ENCODE measurements at places on chromosomes 13 and 19.

- no peak for DNase-seq
These were observed 131.5 kb downstream of the DLEU7 start for GRCh38 chr13:50711996-50712395.

DNA sequence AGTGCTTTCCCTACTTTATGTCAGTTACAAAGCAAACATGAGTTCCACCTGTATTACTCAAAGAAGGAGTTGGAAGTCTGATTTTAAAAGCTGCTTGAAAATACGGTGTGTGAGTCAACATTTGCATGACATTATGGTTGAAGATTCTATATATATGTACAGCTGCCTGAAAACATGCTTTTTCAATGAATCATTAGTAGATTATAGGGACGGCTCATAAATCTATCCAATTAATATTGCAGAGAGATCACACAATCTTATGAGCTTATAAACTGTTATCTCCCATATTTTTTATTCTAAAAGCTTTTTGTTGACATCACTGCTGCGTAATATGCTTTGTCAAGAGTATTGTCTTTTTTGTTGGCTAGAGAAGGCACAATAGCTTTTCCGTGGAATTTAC lies 873.8 kb downstream of the SLITRK6 start:
- DNase-seq, result no peak

- peak; percentile 75 for DNase-seq
These were observed 21.0 kb downstream of the TNFSF9 start for GRCh38 chr19:6551607-6552450.

DNA sequence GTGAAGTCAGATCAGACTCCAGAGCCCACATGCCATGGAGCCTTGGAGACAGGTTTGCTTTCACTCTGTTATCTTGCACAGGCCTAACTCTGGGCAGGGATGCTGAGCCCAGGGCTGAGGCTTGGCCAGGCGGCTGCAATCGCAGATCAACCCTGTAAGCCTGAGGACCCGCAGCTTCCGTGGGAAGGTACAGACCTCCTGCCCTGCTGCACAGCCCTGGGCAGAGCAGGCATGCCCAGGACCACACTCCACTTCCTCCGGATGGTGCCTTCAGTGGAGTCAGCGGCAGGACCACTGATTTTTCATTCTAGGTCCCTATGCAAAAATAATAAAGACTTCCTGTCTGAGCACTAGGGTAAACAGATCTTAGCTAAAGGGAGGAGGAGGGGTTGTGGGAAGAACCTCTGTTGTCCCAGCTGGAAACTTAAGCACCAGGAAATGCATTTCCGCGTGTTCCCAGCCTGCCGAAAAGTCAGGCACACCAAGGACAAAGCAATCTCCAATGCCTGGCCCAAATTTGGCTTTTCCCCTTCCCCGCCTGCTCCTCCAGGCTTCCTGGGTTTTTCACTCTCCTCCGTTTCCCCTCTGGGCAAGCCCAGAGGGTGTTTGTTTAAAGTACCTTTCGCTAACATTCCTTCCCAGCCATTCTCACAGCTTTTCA lies 87.3 kb downstream of the KCTD15 start:
- DNase-seq, result no peak

- no peak for DNase-seq
These were observed 136.2 kb upstream of the RNF113B start for GRCh38 chr13:98313023-98313921.

GRCh38 chr19:35224681-35225571 lies 3.6 kb downstream of the FAM187B start:
- no peak for DNase-seq

DNA sequence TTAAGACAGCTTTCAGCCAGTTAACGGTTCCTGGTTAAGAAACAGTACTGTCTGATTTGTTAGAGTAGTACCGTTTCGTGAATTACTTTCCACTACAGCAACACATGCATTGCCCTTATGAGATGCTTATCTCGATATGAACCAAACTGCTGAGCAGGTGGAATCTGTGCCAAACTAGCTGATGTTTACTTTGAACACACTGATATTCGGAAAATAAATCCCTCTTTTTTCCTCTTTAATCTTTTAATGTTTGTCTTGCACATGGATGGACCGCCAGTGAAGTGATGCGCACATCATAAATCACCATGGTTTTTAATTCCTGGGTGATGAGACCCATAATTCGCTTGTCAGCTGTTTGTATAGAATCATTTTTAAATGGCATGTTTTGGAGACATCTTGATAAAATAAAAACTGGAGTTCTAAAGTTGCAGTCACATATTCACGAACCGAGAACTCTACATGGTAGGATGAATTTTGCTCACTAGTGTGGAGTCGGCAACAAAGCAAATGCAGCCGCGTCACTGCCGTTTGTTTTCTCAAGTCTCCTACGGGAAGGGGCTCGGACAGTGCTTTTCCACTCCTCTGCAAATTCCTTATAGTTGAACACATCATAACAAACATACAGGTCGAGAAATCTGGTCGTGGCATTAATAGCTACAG lies 1.1 kb downstream of the GJA3 start:
- DNase-seq, result no peak

DNA sequence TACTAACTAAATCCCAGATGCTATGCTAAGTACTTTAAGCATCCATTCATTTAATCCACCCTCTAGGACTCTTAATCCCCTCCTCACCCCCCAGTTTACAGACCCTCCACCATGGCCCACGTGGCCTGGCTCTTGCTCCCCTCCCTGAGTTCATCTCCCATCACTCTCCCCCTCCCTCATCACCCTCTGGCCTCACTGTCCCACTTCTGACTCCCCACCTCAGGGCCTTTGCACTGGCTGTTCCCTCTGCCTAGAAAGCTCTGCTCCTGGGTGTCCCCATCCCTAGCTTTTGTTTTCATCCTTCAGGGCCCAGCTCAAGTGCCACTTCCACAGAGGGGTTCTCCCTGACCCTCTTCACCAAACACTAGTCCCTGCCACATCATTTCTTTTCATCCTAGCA lies 4.2 kb downstream of the B9D2 start:
- no peak for DNase-seq

DNA sequence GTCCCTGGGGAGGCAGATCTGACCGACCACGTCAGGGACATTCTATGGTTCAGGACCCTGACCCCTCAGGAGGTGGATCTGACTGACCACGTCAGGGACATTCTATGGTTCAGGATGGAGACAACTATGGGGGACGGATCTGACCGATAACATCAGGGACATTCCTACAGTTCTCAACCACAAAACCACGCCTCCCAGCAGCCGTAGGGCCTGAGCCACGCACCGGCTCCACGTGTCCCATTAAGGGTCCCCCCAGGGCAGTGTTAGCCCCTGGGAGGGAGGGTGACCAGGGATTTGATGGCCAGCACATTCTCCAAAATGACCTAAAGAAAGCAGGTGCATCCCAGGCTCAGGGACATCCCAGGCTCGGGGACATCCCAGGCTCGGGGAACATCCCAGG lies 49.0 kb upstream of the C13orf46 start:
- DNase-seq, result no peak

- DNase-seq, result no peak
These were observed 626.1 kb upstream of the SLITRK6 start for GRCh38 chr13:86425170-86425815.

DNA sequence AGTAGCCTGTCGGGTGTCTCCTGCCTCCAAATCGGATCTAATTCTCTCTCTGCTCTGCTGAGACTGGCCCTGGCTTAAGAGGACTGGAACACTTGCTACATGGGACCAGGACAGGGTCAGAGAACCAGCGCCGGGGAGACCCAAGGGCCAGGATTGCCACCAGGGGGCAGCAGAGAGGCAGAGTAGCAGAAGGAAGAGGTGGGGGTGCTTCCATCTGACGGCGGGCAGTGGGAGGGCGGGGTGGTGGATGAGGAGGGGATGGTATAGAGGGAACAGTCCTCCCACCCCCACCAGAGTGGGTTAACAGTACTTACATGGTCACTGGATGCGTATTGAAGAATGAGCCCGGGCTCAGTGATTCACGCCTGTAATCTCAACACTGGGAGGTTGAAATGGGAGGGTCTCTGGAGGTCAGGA lies 11.9 kb downstream of the SELENOW start:
- DNase-seq, result peak; percentile 93

GRCh38 chr19:13011653-13012389 lies 16.5 kb downstream of the NFIX start:
- no peak for DNase-seq

- no peak for DNase-seq
These were observed 56.8 kb downstream of the RAP2A start for GRCh38 chr13:97490702-97491307.

DNA sequence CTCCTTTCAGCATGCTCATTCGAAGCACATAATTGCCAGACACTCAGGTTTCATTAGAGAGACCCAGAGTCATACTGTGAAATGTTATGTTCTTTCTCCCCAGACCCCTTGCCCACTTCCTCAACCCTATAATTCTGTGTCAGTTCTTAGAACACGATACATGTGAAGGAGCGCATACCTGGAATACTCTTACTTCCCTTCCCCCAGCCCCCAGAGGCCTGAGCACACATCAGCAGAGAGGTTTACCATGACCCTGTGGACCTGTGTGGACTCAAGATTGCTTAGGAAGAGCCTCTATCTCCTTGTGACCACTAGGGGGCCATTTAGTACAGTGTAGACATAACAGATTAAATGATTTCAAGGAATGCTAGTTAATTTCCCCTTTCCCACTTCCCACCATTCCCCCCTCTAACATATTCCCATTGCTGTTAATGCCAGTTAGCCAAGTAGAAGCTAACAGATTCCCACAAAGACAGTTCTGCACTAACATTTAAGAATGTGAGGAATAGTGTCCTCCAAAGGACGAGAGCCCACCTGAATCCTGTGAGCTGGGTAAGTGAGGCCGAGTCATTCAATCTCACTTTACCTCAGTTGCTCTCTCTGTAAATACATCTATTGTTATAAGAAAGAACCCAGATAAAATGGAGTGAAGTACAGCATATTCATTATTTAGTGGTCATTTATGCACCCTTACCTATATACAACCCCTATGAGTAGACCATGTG lies 154.2 kb upstream of the MAB21L1 start:
- DNase-seq, result no peak

DNA sequence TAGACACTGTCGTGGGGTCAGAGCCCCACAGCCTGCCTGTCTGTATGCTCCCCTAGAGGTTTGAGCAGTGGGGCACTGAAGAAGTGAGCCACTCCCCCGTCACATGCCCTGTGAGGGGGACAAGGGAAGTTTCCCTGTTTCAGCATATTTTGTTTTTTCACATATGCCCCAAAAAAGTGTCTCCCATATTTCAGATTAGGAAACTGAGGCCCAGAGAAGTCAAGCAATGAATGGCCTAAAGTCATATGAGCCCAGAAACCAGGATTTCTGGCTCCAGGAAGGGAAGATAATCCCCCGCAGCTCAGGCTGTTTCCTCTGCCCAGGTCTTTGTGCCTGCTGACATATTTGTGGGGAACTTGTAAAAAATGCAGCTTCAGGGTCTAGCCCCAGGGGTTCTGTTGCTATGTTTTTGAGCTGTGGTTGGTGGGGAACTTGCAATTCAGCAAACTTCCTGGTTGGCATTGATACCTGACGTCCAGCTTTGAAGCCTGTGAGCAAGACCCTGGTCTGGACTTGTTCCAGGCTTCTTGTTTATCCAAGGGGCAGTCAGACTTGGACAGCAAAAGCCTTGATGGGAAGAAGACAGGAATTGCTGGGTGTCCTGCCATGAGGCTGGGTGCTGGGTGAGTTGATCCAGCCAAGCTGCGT lies 9.5 kb downstream of the RASL11A start:
- no peak for DNase-seq

DNA sequence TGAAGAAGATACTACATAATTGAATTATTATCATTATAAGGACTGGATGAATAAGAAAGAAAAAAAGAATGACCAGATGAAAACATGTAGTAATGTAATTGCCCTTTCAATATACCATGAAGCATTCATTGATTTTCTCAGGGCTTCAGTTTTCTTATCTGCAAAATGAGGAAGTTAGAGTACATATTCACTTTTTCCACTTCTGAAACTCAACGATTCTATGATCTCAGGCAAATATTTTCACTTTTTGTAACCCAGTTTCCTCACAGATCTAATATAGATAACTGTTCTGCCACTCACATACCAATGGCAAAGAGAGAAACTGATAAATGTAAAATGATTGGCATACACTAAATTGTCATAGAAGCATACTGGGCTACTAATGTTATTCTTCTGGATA lies 856.6 kb upstream of the KLHL1 start:
- DNase-seq, result no peak

GRCh38 chr13:103965506-103966243 lies 899.5 kb upstream of the SLC10A2 start:
- DNase-seq, result no peak
